Central memory CD4-positive, alpha-beta T cell (primary cell): ENCODE measurements at places on chromosomes 12 and 14.

- no peak for DNase-seq
Measured at GRCh38 chr12:128047266-128048060, 219.5 kb upstream of the TMEM132C start.

DNA sequence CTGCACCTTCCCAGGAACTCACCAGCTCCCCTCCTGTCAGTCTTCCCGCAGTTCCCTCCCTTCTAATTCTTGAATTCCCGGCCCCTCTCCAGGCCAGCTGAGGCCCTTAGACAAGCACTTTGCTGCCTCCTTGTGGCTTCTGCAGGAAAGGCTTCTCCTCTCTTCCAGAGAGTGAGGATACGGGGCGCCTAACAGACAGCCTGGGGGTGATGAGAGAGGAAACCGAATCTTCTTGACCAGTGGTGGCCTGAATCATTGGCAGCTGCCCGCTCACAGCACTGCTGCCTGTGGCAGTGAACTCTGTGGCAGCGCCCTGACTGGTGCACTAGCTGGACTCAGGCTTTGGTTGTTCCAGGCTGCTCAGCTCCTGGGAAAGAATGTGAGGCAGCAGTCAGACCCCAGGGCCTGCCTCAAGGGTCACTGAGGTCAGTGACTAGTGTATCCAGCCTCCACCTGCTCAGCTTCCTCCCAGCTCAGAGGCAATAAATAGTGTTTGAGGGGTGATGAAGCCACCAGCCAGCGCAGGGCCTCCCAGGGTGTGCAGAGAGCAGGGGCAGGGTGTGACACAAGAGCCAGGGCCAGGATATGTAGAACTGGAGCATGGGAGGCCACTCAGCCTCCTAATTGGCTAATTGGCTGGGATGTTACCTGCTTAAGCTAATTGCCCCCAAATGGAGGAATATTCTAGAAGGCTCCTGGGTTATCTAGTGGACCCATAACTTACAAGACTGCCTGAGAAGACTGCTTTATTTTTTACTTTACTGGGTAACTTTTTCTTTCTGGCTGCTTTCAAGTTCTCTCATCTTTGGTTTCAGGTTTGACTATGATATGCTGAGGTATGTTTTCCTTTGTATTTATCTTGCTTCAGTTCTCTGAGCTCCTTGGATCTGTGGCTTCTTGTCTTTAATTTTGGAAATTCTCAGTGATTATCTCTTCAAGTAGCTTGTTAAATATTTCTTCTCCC lies 12.9 kb upstream of the MCRS1 start:
- DNase-seq, result peak; percentile 38

- DNase-seq, result no peak
Measured at GRCh38 chr12:105864901-105865300, 273.9 kb downstream of the NUAK1 start.

DNA sequence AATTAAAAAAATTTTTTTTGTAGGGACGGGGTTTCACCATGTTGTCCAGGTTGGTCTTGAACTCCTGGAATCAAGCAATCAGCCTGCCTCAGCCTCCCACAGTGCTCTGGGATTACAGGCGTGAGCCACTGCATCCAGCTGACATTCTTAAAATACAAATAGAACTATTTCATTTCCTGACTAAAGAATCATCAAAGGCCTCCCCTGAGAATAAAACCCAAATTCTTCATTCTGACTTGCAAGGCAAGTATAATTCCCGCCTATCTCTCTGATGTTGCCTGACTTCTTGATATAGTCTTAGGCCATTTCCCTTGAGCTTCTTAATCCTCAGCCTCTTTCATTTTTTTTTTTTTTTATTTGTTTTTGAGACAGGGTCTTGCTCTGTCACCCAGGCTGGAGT lies 4.4 kb upstream of the BICD1 start:
- DNase-seq, result no peak

DNA sequence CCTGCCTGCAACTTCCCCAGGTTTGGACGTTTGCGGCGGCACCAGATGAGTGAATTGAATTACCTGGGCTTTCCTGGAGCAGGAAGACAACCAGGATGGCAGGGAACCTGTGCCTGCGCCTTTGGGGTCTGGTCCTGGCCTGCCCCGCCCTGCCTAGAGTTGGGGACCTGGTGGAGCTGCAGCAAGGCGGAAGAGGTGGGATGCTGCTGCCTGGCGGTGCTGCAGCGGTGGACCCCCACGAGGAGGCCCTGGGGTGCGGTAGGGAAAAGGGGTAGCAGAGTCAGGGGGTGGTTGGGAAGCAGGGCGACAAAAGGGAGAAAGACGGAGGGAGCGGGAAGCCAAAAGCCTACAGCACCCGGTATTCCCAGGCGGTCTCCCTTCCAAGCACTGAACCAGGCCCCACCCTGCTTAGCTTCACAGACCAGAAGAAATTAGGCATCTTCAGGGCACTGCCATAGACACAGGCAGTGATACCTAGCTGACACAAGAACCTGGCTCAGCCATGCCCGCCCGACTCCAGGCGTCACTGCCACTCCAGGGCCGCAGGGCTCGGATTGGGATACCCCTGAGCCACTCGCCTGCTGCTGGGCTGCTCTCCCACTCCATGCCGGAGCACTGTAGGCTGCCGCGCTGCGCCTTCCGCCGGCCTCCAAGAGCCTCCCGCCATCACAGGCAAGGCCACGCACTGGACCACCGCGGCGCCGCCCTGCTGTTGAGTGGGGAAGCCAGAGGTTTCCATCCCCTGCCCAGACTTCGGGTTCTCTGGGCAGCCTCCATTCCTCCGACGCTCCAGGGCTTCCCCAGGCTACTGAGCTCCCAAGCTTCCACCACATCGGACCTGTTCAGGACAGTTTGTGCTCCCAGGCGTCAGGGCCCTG lies 155.2 kb upstream of the ALG10B start:
- no peak for DNase-seq

DNA sequence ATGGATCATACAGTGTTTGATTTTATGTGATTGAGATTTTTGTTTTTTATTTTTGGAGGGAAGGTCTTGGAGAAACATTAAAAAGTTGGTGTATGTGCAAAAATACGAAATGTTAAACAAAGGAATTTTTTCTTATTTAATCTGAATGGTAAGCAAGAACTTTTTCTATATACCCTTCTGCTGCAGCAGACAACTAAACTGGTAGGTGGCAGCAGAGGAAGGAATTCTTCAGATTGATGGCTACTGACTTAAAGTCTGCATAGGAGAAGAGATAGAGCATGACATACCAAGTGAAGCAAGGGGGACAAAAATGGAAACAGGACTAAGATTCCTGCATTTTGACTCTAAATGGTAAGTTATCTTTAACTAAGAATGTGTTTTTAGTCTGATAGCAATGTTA lies 42.0 kb upstream of the A2ML1 start:
- DNase-seq, result no peak

DNA sequence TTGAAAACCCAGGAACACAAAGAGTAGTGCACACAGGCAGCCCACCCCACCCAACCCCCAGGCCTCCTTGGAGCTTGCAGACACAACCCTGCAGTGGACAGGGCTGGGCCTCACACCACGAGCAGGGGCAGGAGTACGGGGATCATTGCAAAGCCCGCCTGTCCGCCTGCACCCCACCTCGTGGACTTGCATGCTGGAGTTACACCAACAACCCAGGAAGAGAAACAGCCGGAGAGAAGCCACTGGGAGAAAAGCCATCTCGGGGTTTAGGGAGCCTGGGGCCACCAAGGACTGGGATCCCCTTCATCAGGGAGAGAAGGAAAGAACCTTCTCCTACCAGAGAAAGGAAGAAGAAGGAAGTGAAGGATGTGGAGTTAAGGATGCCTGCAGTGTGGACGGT lies 8.2 kb downstream of the KRT84 start:
- DNase-seq, result no peak

- no peak for DNase-seq
Measured at GRCh38 chr12:6234214-6234613, 34.0 kb downstream of the CD9 start.

DNA sequence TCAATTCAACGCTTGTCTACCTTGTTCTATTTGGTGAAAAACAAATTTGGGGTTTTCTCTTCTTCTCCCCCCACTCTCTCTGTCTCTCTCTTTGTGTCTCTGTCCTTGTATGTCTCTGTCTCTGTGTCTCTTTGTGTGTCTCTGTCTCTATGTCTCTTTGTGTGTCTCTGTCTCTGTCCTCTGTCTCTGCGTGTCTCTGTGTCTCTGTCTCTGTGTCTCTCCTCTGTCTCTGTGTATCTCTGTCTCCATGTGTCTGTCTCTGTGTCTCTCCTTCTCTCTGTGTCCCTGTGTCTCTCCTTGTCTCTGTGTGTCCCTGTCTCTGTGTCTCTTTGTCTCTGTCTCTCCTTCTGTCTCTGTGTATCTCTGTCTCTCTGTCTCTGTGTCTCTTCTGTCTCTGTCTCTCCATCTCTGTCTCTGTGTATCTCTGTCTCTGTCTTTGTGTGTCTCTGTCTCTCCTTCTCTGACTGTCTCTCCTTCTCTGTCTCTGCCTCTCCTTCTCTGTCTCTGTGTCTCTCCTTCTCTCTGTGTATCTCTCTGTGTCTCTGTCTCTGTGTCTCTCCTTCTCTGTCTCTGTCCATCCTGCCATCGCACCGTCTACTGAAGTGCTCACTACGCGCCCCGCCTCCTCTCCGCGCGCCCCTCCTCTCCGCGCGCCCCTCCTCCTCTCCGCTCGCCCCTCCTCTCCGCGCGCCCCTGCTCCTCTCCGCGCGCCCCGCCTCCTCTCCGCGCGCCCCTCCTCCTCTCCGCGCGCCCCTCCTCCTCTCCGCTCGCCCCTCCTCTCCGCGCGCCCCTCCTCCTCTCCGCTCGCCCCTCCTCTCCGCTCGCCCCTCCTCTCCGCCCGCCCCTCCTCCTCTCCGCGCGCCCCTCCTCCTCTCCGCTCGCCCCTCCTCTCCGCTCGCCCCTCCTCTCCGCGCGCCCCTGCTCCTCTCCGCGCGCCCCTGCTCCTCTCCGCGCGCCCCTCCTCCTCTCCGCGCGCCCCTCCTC lies 12.8 kb downstream of the LRCOL1 start:
- DNase-seq, result no peak
